Globus pallidus (tissue), 1 donor: ENCODE measurements at places on chromosomes 5 and 9.

DNA sequence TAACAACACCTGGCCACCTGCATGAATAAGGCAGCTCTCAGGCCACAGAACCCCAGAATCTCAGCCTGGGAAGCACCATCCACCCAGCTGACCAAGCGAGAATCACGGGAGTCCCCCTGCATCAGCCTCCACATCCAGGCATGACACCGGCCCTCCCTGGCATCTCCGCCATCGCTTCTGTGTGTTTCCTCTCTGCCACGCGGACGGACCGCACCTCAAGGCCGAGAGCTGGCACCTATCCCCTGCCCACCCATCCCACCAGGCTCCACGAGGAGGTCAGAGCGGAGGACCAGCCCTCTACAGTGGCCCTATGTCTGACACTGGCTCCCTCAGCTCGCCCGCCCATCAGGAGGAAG lies 134.7 kb downstream of the COL23A1 start:
- DNase-seq: no peak

DNA sequence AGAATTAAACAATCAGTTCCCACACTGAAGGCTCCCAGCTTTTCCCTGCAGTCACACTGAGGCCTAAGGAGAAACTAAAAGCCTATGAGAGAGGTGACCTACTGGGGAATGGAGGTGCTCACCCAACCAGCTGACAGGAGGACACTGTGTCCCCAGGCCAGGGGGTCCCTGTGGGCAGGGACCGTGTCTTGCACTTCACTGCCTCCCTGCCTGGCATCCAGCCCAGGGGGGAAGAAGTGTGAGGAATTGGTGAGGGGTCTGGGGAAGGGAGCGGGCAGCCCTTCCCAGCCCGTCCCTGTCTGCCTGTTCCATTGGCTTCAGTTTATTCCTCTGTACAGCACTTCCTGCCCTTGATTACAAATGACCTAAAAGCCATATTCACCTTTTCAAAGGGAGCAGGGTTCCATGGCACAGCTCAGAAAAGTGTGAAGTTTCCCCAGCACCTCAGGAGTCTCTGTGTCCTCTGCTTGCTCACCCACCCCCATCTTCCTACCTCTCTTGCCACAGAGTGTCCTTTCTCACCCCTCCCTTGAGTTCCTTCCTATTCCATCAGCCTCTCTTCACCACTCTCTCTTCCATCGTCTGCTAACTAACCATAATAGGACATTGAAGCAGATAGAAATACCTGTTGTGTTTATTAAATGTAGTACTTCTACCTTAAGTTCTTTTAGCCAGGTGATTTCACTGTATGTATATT lies 12.9 kb downstream of the OTULINL start:
- no peak for DNase-seq

DNA sequence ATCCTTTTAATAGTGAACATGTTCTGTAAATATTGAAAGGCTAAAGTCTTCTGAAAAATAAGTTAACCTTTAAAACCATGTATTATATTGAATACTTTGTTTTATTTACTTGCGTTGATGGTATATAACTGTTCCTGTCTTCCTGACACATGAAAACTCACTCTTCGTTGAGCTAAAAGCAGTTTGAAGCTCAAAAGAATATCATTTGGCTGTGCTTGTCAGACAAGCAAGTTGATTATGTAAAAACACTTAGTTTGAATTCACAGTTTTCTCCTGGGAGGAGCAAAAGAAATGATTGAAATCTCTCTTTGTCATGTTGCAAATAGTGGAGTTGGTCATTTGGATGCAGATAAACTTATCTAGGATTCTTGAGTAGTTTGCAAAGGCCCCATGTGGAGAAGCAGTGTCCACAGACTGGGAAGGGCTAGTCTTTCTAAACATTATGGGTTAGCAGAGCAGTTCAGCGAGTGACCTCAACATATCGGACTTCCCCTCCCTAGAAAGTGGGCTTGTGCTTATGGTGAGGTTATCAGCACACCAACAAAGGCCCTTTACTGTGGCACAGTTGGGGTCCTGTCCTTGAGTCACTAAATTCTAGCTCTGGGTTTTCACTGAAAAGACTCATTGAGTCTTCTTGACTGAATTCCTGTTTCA lies 290.4 kb downstream of the CSNK1G3 start:
- DNase-seq: no peak

DNA sequence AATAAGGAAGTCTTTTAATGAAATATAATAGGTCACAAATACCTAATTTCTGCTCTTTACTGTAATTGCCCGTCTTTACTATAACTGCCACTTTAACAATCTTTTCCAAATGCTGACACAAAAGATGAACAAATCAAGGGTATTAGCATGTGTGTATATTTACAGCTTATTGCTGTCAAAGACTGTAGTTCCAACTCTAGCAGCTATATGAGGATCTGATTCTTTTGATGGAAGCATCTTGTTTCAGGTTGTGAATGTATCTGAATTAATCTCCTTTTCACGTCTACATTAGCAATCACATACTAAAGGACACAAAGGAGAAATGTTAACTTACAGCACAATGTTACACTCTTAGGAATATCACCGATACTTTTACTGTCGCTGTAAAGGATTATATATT lies 27.9 kb downstream of the RFX3 start:
- no peak for DNase-seq

- DNase-seq: no peak
Observed at GRCh38 chr5:31757806-31758205, 118.9 kb downstream of the PDZD2 start.

GRCh38 chr9:115057559-115057958 lies 60.4 kb downstream of the TNC start:
- DNase-seq: no peak

DNA sequence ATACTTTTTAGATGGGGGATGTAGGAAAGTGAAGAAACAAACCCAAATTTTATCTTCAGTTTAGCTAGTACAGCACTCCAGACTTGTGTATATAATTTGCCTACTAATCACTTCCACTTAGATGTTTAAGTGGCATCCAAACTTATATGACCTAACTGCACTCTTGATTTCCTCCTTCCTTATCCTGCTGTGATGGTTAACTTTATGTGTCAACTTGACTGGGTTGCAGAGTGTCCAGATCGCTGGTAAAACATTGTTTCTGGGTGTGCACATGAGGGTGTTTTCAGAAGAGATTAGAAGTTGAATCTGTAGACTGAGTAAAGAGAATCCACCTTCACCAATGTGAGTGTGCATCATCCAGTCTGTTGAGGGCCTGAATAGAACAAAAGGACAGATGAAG lies 79.8 kb downstream of the PCSK1 start:
- DNase-seq: no peak

GRCh38 chr5:172106511-172107356 lies 81.3 kb downstream of the STK10 start:
- DNase-seq: peak; percentile 45

DNA sequence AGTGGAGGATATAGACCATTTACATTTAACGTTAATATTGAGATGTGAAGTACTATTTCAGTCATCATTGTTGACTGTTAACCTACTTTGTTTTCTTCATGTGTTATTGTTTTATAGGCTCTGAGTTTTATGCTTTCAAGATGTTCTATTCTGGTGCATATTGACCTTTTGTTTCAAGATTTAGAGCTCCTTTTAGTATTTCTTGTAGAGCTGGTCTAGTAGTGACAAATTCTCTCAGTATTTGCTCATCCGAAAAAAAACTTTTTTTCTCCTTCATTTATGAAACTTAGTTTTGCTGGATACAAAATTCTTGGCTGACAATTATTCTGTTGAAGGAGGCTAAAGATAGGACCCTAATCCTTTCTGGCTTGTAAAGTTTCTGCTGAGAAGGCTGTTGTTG lies 91.3 kb downstream of the INVS start:
- DNase-seq: no peak

GRCh38 chr5:154002093-154002492 lies 36.6 kb downstream of the FAM114A2 start:
- no peak for DNase-seq

- DNase-seq: no peak
Observed at GRCh38 chr5:135996611-135997010, 32.2 kb upstream of the TGFBI start.

DNA sequence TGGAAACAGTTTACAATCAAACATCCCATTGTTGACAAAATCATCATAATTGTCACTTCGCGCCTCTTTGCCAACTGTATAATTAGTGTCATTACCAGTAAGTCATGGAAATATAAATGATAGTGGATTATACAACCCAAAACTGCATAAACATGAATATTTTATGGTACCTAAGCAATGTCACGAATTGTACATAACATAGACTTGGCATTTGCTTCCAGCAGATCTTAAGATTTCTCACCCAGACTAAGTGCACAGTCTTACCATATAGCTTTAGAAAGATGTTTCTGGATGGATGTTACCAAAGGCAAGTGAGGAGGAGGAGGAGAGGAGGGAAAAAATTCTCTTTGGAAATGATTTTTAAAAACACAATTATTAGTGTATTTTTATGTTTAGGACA lies 113.4 kb upstream of the TAS2R1 start:
- DNase-seq: no peak

DNA sequence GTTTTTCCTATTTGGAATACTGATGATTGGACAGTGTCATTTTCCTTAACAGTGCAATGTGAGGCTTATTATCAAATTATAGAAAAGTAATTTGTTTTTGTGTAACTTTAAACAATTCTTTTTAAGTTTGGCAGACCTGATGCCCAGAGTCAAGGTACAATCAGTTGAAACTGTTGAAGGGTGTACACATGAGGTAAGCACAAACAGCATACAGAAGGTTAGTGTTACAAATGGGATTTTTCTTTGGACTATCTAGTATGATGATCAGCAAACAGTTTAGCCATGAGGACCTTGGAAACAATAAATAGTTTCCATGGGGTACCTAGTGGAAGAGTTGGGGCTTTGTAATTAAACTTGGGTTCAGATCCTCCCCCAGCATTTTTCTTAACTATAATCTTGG lies 16.2 kb downstream of the MTREX start:
- DNase-seq: no peak

DNA sequence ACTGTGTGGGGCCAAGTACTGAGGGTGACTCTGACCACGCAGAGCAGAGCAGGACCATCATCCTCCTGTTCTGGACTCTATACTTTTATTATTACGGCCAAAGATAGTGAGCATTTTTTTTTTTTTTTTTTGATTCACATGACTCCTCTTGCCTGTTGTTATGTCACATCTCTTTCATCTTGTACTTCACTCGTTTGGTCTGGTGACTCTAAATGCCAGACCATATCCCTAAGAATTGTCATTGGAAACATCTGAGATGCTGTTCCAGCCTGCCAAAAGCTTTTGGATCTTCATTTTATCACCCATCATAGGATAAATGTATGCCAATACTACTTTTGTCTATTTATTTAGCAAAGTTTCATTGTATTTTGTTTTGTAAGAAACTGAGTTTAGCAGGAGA lies 168.2 kb upstream of the RAI14 start:
- no peak for DNase-seq

DNA sequence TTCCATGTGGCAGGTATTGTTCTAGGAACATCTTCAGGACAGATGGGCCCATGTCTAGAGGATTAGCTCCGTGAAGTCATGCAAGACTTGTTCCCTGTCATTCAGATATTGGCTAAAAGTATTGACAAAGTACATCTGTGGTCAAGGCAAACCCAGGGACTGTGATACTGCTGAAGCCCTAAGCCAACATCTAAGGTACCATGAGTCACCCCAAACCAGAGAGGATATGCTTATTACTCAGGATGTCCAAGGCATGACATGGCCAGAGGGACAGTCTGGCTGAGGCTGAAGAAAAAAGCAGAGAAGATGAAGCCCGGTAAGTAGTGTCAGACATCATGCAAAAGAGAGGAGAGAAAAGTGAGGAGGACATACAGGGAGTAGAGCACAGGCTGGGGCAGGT lies 31.0 kb downstream of the HMHB1 start:
- DNase-seq: no peak

- DNase-seq: no peak
Observed at GRCh38 chr9:19876569-19877316, 87.9 kb upstream of the SLC24A2 start.

DNA sequence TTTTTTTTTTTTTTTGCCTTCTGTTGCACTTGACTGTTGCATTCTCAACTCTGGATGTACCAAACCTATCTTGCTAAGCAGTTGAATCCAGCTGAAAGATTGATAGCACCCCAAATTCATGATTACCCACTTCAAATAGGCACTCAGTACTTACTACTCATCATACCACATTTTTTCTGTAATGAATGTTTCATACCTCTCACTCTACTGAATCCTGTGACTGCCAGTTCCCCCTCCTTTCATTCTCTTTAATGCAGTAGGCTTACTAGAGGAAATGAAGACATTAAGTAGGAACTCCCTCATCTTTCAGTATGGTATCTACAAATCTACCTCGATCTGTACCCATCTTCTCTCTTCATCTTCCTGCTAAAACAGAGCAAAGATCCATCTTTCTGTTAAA lies 6.8 kb downstream of the INVS start:
- no peak for DNase-seq

GRCh38 chr9:93680443-93681268 lies 104.3 kb downstream of the PHF2 start:
- DNase-seq: no peak

GRCh38 chr5:136457390-136458013 lies 92.2 kb upstream of the TRPC7 start:
- DNase-seq: peak; percentile 26

DNA sequence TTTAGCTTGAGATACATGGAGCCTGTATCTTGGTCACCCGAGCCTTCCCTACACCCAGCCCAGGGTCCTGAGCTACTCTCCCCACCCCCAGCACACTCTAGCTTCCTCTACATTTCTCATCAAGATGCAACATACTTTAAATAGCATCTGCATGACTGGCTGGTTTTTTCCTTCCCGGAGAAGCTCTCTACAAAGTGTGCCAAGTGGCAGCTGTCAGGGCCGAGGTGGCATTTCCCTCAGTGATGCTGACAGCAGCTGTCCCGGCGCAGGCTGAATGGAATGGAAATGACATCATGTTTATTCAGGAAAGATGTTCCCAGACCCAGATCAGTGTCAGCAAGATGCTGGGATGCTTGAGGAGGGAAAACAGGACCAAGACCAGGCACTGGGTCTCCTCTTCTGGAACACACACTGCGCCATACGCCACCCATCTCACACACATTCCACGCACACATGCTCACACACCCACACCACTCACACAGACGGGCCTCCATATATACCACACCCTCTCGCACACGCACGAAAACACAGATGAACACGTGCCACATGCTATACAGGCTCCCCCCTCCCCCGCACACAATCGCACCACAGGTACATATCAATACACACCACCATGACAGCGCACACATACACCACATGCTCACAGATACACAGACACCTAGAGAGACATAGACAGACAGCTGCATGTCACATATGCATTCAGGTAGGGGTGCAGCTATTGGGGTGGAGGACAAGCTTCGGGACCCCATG lies 67.8 kb downstream of the LHX2 start:
- DNase-seq: peak; percentile 5

GRCh38 chr5:34586117-34586885 lies 69.8 kb upstream of the RAI14 start:
- no peak for DNase-seq
